ENCODE measurements at places on chromosomes 6 and 20. TPM values are rescaled to one million over a fixed set of nuclear protein-coding genes. Genes with fewer than 3 reads are reported as not detected.

SLC22A3 gene
- 19.3 TPM for total RNA-seq

F13A1 gene
- total RNA-seq: 1.0 TPM

YIPF3 gene
- total RNA-seq: 115 TPM

PMEPA1 gene
- 1.0 TPM for total RNA-seq

TGM3 gene
- not detected for total RNA-seq

PNLDC1 gene
- not detected for total RNA-seq

C20orf144 gene
- total RNA-seq: 0.14 TPM

MUCL3 gene
- not detected for total RNA-seq

SLC39A7 gene
- 224 TPM for total RNA-seq

COL9A1 gene
- not detected for total RNA-seq

OOEP gene
- 0.88 TPM for total RNA-seq
